ENCODE measurements at places on chromosomes 1 and 21.
A peak's percentile ranks its signal among the peaks of the same experiment; 100 is the strongest.

DNA sequence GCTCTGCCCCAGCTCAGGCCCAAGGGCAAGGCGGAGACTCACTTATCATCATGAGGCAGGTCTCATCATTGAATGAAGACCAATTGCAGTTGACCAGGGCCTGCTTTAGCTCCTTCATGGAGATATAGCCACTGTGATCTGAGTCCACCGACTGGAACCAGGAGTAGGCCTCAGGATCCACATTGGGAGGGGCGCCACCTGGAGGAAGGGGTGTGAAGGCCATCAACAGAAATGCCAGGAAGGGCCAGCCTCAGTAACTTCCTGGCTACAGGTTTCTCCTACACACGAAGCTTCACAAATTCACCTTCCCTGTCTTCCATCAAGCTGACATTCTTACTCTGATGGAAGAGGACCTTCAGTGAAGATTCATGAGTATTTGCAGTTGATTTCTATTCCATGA lies 11.6 kb downstream of the PEF1 start:
- no peak for DNase-seq

- peak; percentile 48 for DNase-seq
Measured at GRCh38 chr1:203101813-203102634, 16.2 kb upstream of the MYOG start.

DNA sequence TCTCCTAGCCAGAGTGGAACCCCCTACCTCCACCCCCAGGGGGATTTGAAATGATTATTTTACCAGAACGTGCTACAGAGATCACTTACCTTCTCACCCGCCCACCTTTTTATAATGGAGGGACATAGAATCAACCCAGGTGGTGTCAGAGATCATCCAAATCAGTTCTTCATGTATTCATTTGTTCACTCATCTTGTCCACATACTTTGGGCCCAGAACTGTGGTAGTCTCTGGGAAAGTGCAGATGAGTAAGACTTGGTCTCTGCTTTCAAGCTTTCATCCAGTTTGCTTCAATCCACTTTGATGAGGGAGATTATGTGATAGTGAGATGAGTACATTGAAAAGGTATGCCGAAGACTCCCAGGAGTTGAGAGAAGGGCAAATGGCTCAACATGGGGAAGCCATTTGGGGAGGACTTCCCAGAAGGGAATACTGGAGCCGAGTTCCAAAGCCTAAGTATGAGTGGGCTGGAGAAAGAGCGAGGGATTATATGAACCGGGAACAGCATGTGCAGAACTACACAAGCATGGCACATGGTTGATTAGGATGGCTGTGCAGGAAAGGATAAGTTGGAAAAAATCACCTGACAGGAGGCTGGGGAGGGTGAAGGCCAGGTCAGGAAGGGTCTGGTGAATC lies 1.9 kb downstream of the FGGY start:
- DNase-seq: no peak

DNA sequence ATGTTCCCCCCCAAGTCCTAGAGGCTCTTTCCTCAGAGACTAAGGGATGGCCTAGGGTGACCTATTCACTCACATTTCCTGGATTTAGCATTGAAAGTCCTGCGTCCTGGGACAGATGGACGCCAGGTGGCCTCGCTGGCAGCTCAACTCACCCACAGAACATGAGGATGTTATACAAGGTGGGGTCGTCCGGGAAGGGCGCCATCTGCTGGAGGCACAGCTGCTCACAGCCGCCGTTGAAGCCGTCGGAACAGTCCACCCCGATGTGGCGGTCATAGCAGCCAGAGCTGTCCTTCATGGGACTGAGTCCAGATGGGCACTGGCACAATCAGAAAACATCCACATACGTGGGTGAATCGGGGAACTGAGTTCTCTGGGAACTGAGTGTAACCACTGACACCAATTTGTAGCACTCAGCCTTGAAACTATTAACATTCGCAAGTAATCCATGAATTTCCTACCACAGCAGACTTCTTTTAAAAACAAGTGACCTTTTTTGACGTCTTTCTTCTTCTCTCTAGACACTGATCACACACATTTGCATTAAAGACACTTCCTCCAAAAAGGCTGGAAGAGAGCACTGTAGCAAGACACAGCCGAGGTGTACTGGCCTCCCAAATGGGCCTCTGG lies 215.4 kb downstream of the ASTN1 start:
- no peak for DNase-seq

DNA sequence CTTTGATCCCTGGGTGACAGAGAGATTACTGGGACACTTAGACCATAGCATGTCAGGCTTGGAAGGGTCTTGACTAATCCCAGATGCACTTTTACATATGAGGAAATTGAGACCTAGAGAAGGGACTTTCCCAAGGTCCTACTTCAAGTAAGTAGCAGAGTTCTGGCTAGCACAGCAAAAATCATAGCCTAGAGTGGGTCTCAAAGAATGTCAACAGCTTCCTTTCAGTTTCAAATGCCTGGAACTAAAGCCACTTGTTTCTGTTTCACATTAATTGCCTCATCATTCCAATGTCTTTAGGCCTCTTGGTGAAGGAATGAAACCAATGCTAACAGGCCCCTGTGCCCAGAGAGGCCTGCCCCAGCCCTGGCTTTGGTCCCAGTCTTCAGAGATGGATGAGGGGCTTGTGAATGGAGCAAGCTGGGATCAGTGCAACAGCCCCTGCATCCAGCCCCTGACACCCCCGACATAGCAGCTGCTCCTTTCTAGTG lies 26.6 kb downstream of the ATF3 start:
- no peak for DNase-seq

- DNase-seq: no peak
Measured at GRCh38 chr21:32382108-32382644, 10.6 kb downstream of the URB1 start.

- DNase-seq: no peak
Measured at GRCh38 chr1:204103431-204103741, 30.5 kb downstream of the SOX13 start.

DNA sequence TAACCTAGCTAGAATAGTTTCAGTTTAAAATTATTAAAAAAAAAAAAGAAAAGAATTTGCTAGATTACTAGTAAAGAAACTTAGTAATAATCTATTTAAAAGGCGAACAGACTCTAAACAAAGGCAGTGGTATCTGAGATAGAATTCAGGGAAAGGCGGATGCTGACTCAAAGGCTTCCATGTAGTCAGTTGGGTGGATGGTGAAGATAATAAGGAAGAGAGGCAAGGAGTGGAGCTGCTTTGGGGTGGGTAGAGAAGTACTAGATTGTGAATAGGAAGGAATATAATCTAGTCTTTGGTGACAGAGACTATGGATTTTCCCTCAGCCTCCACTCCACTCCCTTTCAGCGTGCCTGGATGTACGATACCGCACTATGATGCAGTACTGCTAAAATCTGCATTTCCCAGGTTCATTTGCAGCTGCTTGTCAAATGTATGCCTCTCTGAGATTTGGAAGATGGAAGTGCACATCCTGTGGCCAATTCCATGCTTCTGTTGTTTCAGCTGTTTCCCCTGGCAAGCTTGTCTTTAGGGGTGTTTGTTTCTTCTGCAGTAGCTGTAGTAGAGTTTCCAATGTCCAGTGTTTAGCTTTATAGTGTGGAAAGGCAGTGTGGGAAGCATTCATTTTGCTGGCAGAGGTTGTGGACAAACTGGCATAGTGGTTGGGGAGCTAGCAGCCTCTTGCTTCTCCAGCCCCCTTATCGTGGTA lies 184.6 kb upstream of the NRIP1 start:
- no peak for DNase-seq

GRCh38 chr1:35298464-35298863 lies 30.0 kb downstream of the ZMYM4 start:
- peak; percentile 7 for DNase-seq

DNA sequence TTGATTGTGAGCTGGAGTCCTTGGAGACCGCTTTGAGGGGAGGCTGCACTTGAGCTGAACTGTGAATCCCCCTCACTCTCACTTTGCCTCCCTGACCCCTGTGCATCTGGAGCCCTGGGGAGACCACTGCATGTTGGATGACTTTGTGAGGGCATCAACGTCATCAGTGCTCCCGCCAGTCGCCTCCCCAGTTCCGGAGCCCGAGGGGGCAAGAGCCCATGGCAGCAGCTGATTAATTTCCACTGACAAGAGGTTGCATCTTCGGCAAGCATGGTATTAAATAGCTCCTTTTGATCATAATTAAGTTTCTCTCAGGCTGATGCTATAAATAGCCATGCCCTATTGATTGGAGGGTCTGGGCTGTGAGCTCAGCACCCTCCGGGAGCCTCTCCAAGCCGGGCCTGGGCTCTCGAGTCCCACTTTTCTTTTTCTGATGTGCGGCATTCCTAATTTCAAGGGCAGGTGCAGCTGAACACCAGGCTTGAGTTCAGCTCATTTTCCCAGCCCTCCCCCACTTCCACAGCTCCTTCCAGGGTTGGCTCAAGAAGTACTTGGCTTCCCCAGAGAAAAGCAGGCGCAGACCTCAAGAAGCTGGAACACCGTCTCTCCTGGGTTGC lies 33.2 kb downstream of the KCND3 start:
- no peak for DNase-seq

DNA sequence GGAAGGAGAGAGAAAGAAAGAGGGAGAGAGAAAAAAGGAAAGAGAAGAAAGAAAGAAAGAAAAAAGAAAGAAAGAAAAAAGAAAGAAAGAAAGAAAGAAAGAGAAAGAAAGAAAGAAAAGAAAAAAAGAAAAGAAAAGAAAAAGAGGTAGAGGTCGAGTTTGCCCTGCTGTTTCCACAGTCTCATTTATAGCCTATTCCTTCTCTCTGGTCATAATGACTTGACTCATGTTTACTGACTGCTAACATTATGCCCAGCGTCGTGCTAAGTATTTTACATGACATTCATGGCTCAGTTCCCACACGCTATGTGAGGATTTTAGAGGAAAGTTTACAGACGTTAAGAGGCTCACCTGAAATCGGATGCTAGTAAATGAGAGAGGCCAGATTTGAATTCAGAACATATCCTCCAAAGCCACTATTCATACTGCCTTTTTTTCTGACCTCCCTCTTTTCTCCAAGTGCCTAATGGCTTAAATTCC lies 263.0 kb downstream of the TNR start:
- no peak for DNase-seq

DNA sequence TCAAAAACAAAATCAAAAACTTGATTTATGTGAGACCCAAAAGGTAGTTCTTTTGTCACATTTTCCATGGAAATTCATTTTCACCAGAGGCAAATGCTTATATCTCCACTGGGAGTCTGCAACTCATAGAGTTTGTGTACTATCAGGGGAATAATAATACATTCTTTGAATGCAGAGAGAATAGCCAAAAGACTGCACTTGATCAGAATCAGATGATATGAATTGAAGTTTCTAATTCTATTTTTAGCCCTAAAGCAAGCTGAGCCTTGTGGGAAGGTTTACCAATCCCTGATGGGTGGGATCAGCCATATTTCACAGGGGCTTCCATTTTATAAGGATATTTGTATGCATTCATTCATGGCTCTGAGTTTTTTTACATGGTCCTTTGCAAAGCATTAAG lies 49.6 kb downstream of the TSEN15 start:
- DNase-seq: no peak

- no peak for DNase-seq
Measured at GRCh38 chr1:15062479-15063099, 91.0 kb upstream of the TMEM51 start.

GRCh38 chr1:107954719-107955415 lies 10.1 kb downstream of the VAV3 start:
- DNase-seq: no peak

DNA sequence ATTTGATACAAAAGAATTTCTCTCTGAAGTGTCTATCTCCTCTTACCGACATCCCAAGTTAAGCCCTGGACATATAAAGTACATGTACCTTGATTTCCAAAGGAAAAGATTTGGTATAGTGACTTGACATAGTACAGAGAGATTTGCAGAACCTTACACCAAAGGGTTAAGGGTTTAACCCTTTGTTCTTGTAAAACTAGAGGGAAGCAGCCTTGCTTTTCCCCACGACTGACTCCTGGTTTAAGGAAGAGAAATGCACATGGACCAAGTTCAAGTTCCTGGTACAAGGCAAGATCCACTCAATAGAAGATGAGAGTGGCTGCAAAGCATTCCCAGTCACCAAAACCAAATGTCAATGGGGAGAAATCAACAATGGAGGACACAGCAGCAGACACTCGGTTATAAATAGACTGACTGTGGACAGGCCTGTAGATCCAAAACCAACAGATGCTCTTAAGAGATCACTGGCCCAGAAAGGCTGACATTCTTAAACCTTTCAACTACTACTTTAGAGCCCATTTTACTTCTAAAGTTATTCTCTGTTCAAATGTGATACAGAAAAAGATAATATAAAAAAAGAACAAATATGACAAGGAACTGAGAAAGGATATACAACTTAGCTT lies 69.4 kb downstream of the PUM1 start:
- DNase-seq: no peak

- DNase-seq: no peak
Measured at GRCh38 chr1:154344977-154345837, 19.9 kb downstream of the ATP8B2 start.

DNA sequence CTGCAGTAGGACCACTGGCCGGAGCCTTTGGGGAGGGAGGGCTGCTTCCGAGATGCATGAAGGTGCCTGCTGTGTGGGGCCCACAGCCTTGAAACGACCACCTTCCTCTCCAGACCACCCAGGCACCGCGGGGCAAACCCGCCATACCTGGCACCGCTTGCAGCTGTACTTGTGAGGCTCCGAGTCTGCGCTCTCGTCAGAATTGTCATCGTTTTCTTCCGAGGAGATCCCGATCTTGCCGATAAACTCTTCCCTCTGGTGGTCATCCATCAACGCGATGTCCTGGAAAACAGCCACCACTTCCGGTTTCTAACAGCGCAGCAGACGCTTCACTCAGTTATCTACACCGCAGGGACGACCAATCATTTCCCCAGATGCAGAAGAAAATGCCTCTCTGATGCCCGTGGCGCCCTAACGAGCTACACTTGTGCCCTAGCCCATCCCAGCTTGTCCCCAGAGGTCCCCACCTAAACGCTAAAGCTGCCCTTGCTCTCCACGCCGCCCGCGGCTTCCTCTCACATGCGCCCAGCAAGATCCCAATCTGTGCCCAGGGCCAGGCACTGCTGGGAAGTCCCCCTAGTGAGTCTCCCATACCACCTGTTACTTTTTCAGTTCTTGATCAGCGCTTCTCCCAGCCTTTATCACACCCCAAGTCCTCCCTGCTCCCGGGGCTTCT lies 55.0 kb upstream of the RIPK4 start:
- no peak for DNase-seq

GRCh38 chr1:116808200-116808847 lies 54.1 kb downstream of the CD2 start:
- DNase-seq: peak; percentile 77
